ENCODE measurements at places on chromosomes 5 and 9.

DNA sequence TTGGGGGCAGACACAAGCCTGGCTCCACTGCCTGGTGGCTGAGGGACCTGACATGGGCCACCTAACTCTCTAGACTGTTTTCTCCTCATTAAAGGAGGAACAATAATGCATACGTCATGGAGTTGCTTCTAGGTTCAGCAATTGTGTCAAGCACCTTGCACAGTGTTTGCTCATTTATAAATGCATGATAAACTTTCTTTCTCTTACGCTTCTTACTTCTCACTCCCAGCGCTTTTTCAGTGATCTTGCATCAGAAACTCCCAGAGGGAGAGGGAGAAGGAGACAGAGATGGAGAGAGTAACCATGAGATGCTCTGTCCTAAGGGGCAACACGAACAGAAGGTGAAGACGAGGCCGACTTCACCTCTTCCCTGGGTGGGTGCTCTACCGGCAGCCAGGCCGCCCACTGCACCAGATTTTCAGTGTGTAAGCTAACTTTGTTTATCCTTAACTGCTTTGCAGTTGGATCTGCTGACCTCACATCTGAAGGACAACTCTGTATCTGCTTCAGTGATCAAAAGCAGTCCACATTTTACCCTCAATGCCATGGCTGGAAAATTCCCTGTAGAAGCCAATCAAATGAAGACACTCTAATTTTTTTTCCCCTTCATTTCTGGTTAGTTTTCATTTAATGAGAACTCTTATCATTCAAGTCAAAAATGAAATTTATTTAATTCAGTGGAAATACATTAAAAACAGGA is 35.3 kb downstream of the MED27 start:
- DNase-seq = no peak

DNA sequence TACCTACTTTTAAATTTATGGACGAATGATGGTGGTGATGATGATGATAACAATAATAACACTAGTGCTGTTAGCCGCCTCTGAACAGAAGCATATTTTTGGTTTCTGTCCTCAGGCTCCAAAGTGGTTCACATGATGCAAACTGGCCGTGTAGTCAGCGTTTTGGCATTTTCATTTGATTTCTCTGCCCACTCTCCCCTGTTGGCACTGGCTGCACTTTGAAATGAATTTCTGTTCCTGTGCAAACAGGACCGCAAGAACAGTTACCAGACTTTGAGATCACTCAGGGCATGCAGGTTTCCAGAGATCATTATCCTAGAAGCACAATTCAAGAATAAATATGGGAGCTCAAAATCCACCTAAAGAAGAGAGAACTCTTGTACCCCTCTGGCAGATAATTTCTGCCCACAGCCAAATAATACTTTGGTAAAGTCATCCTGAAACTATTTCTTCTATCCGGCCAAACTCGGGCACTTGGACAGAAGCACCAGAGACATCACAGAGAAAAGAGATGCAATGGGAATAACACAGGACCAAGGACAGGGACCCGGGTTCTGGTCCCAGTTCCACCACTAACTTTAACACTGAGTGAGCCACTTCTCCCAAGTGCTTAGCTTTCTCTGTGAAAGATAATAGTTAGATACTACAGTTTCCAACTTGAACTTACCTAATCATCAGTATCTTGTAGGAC is 201.7 kb upstream of the PTGER4 start:
- no peak for DNase-seq

DNA sequence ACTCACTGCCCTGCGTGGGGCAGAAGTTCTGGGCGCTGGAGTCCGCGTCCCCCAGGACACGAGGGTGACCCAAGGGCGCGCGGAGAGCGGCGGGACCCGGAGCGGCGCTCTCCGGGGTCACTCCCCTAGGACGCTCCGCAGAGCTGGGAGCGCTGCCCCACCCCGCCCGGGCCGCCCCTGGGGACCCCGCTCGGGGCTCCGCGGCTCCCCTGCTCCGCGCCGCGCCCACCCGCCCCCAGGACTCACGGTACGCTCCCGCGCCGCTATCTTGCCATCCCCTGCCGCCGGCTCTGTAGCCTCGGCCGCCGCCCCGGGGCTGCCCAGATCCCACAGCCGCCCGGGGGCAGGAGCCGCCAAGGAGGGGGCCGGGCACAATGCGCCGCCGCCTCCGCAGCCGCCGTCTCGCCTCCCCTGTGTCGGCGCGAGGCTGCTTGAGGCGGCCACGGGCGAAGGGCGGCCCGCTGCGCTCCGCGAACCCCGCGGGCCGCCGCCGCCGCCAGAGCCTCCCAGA is 303 bp downstream of the LIFR start:
- DNase-seq = no peak

- peak; percentile 65 for DNase-seq
Measured at GRCh38 chr9:112472996-112473395, 13.6 kb upstream of the KIAA1958 start.

DNA sequence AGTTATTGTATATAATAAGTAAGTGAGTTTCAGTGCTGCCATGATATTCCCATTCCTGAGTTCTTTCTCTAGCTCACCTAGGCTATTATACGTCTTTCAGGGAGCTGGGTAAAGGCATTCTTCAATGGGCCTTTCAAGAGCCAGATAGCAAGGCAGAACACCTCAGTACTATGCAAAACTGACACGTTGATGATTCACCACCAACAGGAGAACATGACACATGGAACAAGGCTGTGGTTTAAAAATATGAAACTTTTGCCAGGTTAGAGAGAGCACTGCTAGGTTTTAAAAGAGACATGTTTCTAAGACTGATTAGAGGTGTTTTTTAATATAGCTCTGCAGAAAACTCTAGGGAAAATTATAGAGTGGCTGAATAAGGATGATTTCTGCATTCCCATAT is 95.9 kb downstream of the UGCG start:
- no peak for DNase-seq

- no peak for DNase-seq
Measured at GRCh38 chr5:42168091-42168670, 243.1 kb downstream of the FBXO4 start.

GRCh38 chr9:125126019-125126746 is 17.1 kb downstream of the SCAI start:
- DNase-seq = no peak

DNA sequence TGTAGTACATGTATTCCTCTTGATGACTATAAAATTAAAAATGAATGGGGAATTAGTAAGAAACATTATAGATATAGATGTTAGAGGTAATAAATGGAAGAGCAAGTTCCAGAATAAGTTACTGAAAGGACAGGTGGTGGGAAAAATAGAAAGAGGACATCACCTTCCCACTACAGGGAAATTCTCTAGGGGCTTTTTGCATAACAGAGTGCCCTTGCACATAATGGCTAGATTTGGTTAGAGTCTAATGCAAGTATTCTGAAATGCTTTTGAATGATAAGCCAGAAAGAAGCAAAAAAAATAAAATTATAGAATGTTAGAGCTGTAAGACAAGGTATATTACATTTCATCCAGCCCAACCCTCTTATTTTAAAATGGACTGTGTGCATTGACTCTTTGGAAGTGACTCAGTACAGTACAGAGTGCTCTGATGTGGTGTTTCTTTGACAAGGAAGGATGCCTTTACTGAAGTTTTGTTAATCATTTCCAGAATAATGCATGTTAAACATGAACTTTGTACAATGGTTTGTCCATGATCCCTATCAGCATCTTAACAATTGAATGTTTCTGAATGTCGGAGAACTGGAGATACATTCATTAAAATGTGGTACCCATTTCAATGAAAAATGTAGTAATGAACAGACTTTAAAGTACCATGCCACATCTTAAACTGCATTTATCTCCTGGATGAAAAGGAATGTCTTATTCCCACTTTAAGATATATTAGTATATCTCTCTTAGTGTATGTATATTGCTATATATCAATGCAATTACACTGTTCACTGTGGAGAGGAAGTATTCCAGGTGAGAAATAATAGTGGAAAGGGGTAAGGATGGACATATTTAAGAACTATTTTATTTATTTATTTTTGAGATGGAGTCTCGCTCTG is 391.1 kb downstream of the ADGRV1 start:
- no peak for DNase-seq

GRCh38 chr5:68409259-68409658 is 193.7 kb downstream of the PIK3R1 start:
- no peak for DNase-seq

GRCh38 chr9:126842220-126842842 is 18.1 kb upstream of the ZBTB34 start:
- no peak for DNase-seq

DNA sequence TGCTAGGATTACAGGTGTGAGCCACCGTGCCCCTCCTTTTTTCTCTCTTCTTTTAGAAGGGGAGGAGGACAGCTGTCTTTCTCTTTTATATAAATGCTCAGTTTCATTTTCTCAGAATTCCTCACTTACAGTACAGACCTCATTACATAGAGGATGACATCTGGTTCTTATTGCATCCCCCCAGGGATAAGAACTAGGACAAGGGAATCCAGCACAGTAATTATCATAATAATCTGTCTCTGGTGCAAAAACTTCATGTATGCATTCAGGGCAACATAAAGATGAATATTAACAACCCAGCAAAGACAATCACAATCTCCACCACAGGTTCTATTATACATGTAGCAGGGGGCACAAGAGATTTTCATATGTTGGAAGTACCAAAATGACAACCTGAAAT is 5.1 kb downstream of the SPZ1 start:
- DNase-seq = no peak

- DNase-seq = no peak
Measured at GRCh38 chr5:54178207-54178606, 132.2 kb downstream of the ARL15 start.

GRCh38 chr5:74647096-74647495 is 6.6 kb upstream of the ENC1 start:
- DNase-seq = peak; percentile 52

GRCh38 chr5:73591102-73591695 is 25.7 kb downstream of the UTP15 start:
- peak; percentile 72 for DNase-seq

- DNase-seq = no peak
Measured at GRCh38 chr5:100731768-100732167, 171.3 kb downstream of the ST8SIA4 start.

GRCh38 chr5:68720884-68721610 is 372.8 kb upstream of the SLC30A5 start:
- no peak for DNase-seq

GRCh38 chr5:168295574-168296201 is 4.2 kb downstream of the WWC1 start:
- DNase-seq = peak; percentile 56

GRCh38 chr9:100324594-100325200 is 28.0 kb downstream of the TEX10 start:
- DNase-seq = no peak

- no peak for DNase-seq
Measured at GRCh38 chr5:128216860-128217531, 133.4 kb downstream of the SLC12A2 start.

GRCh38 chr9:71210326-71210725 is 88.9 kb upstream of the TRPM3 start:
- DNase-seq = no peak

GRCh38 chr9:136318111-136318775 is 9.1 kb upstream of the GPSM1 start:
- no peak for DNase-seq

Measured in HAP-1 (cell line).